ENCODE measurements at places on chromosomes 16 and 17. TPM values are rescaled to one million over a fixed set of nuclear protein-coding genes. Genes with fewer than 3 reads are reported as not detected.

GRCh38 chr17:2338315-2338657 is 985 bp downstream of the SGSM2 start:
- H3K4me3 ChIP-seq: peak overlapping the region; percentile 90
- H3K4me1 ChIP-seq: peaks cover 22% of the 10 kb centered on the region
- H3K36me3 ChIP-seq: peaks cover 15% of the 10 kb centered on the region
- no peaks in the 10 kb centered on the region for H3K27me3 ChIP-seq
- no peak for DNase-seq

- H3K27ac ChIP-seq: no peak overlapping the region
- no peak overlapping the region for H3K4me3 ChIP-seq
- no peaks in the 10 kb centered on the region for H3K36me3 ChIP-seq
- H3K27me3 ChIP-seq: no peaks in the 10 kb centered on the region
These were observed 59.2 kb upstream of the MARCHF10 start for GRCh38 chr17:62867303-62867702.

- H3K36me3 ChIP-seq: no peaks in the 10 kb centered on the region
- DNase-seq: no peak
- H3K27me3 ChIP-seq: peaks cover 12% of the 10 kb centered on the region
- H3K27ac ChIP-seq: no peak overlapping the region
These were observed 26.2 kb upstream of the SSTR2 start for GRCh38 chr17:73138541-73139138.

Gene TNP2
- not detected for total RNA-seq

DNA sequence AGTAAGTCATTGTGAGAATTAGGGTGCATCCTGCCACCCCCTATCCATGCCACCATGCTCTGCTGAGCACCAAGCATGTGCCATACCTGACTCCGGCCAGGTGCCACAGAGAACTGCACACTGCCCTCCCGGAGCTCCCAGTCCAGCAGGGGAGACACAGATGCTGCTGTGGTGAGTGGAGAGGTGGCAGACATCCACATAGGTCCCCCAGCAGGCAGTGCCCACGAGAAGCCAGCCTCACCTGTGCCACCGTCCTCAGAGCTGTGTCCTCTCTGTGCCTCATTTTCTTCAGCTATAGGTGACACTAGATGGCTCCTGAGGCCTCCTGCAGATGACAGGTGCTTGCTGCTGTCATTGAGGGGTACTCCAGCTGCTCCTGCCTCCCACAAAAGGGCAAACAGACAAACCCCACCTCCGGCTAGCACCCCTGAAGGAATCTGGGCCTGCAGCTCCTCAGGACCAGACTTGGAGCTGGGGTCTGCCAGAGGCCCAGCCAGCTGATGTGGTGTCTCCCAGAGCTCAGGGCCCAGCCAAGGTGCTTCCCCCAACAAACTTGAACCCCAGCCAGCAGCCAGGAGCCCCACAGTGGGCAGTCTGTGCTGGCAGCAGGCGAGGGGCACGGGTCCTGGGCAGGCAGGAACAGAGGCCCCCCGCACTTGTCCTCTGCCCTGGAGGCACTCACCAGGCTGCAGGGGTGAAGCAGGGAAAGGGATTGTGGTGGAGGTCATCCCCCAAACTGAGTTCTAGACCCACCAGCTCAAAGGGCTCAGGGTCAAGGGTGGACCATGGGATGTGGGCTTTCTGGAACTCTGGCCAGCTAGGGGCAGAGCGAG is 17.1 kb downstream of the FOXJ1 start:
- no peaks in the 10 kb centered on the region for H3K36me3 ChIP-seq
- no peak overlapping the region for H3K27ac ChIP-seq

- no peak for DNase-seq
- H3K4me3 ChIP-seq: no peak overlapping the region
- H3K27me3 ChIP-seq: peaks cover 66% of the 10 kb centered on the region
These were observed 3.7 kb upstream of the SSTR2 start for GRCh38 chr17:73160980-73161630.

DNA sequence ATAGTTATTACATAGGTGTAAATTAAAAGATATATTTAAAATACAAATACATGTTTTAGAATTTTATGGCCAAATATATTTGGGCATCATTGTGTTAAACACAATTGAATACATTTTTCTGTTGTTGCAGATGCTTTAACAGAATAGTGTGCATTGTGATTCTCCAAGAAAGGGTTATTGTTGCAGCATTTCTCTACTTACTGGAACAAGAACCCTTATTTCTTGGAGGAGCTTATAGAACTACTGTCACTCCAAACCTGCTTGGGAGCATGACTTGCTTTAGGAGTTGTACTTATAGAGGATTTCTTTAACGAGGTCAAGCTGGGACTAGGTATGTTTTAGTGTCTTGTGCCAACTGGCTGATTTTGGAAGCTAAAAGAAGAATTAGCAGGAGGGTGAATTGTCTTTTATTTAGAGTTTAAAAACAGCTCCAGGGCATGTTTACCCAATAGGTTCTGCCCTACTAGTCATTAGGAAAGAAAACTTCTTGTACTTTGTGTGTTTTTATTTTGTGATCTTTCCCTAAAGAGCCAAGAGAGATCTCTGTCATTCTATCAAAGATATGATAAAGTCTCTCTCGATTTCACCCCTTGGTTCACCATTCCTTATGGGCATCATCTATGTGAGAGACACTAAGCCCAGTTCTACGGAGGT is 279.8 kb upstream of the SALL1 start:
- H3K27ac ChIP-seq: no peak overlapping the region
- H3K4me3 ChIP-seq: no peak overlapping the region
- no peak for DNase-seq
- peaks cover 5% of the 10 kb centered on the region for H3K27me3 ChIP-seq
- H3K36me3 ChIP-seq: no peaks in the 10 kb centered on the region
- peaks cover 12% of the 10 kb centered on the region for H3K4me1 ChIP-seq

Gene RGS11
- total RNA-seq: 6.6 TPM

- H3K4me3 ChIP-seq: peak overlapping the region; percentile 67
- peaks cover 67% of the 10 kb centered on the region for H3K4me1 ChIP-seq
- no peaks in the 10 kb centered on the region for H3K36me3 ChIP-seq
- no peak for DNase-seq
These were observed 7.3 kb upstream of the NR1D1 start for GRCh38 chr17:40107522-40108174.

Gene CLEC18C
- not detected for total RNA-seq

DNA sequence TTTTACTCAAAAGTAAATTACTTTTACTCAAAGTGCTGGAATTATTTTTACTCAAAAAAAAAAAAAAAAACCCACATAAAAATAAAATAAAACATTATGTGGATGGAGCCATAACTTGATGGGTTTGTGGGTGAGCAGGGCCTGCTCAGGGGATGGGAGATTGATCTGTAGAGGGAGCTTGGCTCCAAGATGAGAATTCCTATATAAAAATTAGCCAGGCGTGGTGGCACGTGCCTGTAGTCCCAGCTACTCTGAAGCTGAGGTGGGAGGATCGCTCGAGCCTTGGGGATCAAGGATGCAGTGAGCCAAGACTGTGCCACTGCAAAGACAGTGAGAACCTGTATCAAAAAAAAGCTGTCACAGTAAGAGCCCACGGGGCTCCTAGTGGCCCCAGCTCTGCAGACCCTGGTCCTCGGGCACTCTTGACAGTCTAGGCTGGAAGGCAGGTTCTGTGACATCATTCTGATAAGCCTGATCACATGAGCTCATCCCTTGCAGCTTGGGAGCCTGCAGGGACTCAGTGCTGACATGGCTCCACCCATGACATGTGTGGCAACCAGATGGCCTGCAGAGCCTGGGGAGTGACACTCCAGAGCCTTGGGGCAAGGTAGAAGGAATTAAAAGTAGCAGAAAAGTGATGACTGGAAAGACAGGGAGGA is 42.5 kb downstream of the ST3GAL2 start:
- no peak overlapping the region for H3K4me3 ChIP-seq
- no peak for DNase-seq
- H3K4me1 ChIP-seq: peaks cover 3% of the 10 kb centered on the region
- peak overlapping the region; percentile 83 for H3K27ac ChIP-seq
- H3K36me3 ChIP-seq: no peaks in the 10 kb centered on the region

Gene ABCC12
- not detected for total RNA-seq

DNA sequence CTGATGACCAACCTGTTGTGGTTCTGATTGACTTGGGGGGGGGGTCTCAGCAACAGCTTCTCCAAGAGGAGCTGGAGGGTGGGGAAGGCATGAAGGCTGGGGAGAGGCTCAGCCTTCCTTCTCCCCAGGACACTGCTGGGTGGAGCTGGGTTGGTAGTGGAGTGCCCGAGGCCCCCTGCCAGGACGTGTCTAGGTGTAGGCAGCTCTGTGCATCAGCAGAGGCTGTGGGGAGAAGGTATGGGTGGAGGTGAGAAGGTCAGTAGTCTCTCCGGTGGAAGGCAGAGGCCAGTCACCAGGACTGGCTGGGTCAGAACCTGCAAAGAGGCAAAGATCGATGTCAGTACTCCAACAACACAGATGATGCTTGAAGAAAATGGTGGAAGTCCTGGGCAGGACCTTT is 3.9 kb downstream of the CHAD start:
- H3K4me1 ChIP-seq: no peaks in the 10 kb centered on the region
- DNase-seq: no peak
- no peak overlapping the region for H3K27ac ChIP-seq
- no peaks in the 10 kb centered on the region for H3K36me3 ChIP-seq
- H3K27me3 ChIP-seq: peaks cover 18% of the 10 kb centered on the region

- peak overlapping the region; percentile 49 for H3K27ac ChIP-seq
- H3K36me3 ChIP-seq: peaks cover 4% of the 10 kb centered on the region
- no peak for DNase-seq
- no peak overlapping the region for H3K4me3 ChIP-seq
These were observed 9.8 kb upstream of the NAT9 start for GRCh38 chr17:74785981-74786360.

DNA sequence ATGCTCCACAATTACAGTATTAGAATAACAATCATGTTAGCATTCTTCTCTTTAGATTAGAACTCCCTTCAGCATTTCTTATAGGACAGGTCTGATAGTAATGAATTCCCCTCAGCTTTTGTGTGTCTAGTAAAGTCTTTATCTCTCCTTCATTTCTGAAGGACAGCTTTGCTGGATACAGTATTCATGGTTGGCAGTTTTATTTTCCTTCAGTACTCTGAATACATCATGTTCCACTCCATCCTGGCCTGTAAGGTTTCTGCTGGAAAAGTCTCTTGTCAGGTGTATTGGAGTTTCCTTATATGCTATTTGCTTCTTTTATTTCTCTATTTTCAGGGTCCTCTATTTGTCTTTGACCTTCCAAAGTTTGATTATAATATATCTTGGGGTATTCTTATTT is 4.0 kb upstream of the ABCA10 start:
- no peak for DNase-seq
- no peaks in the 10 kb centered on the region for H3K36me3 ChIP-seq
- peaks cover 6% of the 10 kb centered on the region for H3K4me1 ChIP-seq
- no peaks in the 10 kb centered on the region for H3K27me3 ChIP-seq

DNA sequence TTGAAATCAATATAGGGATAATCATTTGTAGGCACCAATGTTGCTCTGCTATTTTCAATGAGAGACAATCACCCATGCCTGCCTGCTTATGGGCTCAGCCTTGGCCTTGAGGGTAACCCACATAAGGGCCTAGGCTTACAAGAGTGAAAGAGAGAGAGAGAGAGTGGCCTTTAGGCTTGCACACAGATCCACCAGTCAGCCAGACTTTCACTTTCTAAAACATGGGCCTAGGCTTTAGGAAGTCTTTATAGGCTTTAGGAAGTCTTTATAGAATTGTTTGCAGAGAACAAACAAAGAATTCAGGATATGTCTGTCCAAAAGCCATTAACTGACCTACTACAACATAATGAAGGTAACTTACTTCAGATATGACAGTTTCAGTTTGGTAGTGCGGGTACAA is 3.4 kb downstream of the ABCA9 start:
- H3K36me3 ChIP-seq: peaks cover 8% of the 10 kb centered on the region
- no peak overlapping the region for H3K4me3 ChIP-seq
- DNase-seq: no peak

- H3K4me1 ChIP-seq: peaks cover 24% of the 10 kb centered on the region
- no peak overlapping the region for H3K4me3 ChIP-seq
- no peak for DNase-seq
- no peaks in the 10 kb centered on the region for H3K36me3 ChIP-seq
- H3K27me3 ChIP-seq: peaks cover 2% of the 10 kb centered on the region
- no peak overlapping the region for H3K27ac ChIP-seq
These were observed 18.7 kb downstream of the LRRC75A start for GRCh38 chr17:16473044-16474011.

Gene CUEDC1
- 29.8 TPM for total RNA-seq

- no peaks in the 10 kb centered on the region for H3K27me3 ChIP-seq
- H3K4me1 ChIP-seq: peaks cover 46% of the 10 kb centered on the region
- H3K27ac ChIP-seq: peak overlapping the region; percentile 75
- DNase-seq: no peak
- H3K4me3 ChIP-seq: peak overlapping the region; percentile 67
These were observed 469.6 kb downstream of the SLC39A11 start for GRCh38 chr17:72622661-72623433.

Gene GAS7
- 19.5 TPM for total RNA-seq

DNA sequence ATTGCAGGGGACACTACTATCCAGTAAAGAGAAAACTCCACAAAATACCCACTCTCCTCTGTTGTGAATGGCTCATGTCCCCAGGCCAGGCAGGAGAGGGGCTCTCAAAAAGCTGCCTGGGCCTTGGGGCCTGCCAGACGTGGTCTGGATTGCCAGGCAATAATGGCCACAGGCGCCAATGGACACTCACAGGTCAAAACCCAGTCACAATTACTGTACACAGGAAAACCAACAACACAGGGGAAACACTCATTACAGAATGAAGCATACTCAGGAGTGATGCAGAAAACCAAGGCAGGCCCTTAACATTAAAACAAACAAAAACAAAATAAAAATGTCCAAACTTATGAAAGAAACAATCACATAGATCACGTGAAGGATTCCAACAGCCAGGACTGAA is 35.1 kb upstream of the SREBF1 start:
- no peak overlapping the region for H3K27ac ChIP-seq
- no peak overlapping the region for H3K4me3 ChIP-seq
- peaks cover 16% of the 10 kb centered on the region for H3K36me3 ChIP-seq
- H3K4me1 ChIP-seq: peaks cover 37% of the 10 kb centered on the region
- DNase-seq: no peak

DNA sequence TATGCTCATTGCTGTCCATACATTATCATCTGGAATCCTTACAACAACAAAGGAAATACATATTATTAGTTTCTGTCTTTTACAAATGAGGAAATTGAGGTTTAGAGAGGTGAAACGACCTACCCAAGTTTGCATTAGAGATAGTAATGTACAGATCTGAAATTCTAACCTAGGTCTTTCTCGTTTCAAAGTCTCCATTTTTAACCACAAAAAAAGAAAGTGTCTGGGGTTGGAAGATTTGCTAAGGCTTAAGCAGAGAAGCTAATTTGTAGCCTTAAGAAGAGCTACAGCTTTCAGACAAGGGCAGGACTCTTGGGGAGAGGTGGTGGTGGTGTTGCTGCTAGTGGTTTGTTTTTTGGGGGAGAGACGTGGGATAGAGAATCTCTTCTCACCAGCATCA is 19.2 kb downstream of the CIITA start:
- H3K4me3 ChIP-seq: no peak overlapping the region
- H3K27ac ChIP-seq: no peak overlapping the region

Gene INCA1
- 0.86 TPM for total RNA-seq

GRCh38 chr17:9355846-9356245 is 219.8 kb downstream of the STX8 start:
- no peak overlapping the region for H3K4me3 ChIP-seq
- DNase-seq: no peak
- H3K36me3 ChIP-seq: peaks cover 4% of the 10 kb centered on the region
- peaks cover 4% of the 10 kb centered on the region for H3K4me1 ChIP-seq
- H3K27me3 ChIP-seq: no peaks in the 10 kb centered on the region
